Mesendoderm (in vitro differentiated cells): ENCODE measurements at places on chromosomes 6 and 20.

GRCh38 chr6:169556758-169557548, 144.9 kb downstream of the WDR27 start:
- DNase-seq = no peak

DNA sequence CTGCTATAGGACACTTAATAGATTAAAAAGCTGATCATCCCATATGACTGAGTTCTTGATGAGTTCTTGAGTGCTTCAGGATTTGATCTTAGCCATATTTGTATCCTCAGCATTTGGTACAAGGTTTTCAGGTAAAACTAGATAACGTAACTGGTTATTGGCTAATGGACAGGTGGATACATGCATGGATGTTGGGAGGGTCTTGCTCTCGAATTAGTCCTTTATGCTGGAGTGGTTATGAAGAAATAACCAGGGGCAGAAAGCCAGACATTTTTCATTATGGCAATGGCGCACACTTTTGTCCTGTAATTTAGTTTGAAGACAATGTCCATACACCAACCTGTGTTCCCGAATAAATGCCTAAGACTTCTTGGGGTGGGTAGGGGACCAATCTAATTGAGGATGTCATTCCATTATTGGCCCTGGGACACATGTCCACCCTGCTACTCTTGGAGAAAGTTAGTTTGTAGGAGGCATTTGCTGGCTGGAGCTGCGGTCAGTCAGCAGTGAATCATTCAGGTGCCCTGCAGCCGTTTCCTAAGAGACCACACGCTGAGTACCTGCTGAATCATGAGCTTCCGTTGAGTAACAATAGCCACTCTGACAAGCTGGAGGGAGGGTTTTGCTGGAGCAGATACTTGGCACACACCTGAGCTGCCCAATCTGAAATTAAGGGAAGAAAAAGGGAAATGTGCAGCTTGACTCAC, 194.4 kb downstream of the FOXA2 start:
- DNase-seq = peak; percentile 85

GRCh38 chr6:66553441-66553840, 846.4 kb upstream of the EYS start:
- DNase-seq = no peak

DNA sequence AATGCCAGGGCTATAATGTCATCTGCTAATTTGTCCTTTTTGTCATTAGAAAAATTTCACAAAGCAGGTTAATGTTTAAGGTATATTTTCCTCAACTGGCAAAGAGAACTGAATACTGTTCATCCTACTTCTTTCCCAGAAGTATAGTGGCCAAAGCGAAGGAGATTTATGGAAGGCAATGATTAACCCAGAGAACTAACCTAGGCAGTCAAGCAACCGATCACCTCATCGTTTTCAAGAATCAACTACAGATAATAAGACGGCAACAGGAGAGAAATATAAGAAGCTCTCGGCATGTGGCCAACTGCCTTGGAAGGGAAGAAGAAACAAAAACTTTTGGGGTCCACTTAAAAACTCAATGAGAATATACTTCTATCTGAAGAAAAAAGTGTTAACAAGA, 38.2 kb downstream of the REV3L start:
- no peak for DNase-seq

DNA sequence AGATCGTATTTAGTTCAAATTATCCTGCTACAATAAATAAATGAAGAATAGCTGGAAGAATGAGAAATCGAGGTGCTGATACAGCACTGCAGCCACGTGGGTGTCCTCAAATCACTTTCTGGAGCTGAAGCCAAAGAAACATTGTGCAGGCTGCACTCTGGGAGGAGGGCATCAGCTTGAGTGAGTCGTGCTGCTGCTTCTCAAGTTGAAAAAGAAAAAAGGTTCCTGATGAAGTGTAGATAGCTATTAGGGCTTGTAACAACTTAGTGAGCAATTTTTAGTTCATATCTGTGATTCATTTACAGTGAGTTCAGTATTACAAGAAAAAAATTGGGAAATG, 40.5 kb downstream of the DSE start:
- DNase-seq = no peak

- no peak for DNase-seq
Measured at GRCh38 chr6:17218023-17218748, 63.0 kb upstream of the RBM24 start.

DNA sequence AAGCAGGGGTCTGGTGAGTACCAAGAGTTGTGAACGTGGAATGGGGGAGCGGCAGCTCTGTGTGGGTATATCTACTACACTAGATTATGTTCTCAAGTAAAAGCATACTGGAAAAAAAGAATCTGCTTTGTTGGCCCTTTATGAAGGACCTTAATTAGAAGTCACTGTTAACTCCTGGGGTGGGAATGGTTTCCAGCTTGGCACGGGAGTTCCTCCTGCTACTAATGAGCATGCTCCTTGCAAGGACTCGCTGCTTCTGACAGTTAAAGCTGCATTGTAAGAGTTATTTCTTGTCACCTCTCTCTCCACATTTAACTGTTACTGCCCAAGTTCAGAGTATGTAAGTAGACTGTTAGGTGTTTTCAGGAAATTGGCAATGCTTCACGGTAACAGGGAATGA, 292.7 kb downstream of the ZFAND3 start:
- DNase-seq = no peak

DNA sequence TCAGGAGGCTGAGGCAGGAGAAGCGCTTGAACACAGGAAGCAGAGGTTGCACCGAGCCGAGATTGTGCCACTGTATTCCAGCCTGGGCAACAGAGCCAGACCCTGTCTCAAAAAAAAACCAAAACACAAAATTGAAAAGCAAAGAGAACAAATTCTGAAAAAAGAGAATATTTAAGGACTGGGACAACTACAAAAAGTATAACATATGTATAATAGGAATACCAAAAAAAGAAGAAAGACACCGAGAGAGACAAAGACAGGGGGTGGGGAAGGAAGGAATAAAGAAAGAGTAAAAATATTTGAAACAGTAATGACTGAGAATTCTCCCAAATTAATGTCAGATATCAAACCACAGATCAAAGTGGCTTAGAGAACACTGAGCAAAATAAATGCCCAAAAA, 5.5 kb upstream of the ZNF391 start:
- DNase-seq = no peak

DNA sequence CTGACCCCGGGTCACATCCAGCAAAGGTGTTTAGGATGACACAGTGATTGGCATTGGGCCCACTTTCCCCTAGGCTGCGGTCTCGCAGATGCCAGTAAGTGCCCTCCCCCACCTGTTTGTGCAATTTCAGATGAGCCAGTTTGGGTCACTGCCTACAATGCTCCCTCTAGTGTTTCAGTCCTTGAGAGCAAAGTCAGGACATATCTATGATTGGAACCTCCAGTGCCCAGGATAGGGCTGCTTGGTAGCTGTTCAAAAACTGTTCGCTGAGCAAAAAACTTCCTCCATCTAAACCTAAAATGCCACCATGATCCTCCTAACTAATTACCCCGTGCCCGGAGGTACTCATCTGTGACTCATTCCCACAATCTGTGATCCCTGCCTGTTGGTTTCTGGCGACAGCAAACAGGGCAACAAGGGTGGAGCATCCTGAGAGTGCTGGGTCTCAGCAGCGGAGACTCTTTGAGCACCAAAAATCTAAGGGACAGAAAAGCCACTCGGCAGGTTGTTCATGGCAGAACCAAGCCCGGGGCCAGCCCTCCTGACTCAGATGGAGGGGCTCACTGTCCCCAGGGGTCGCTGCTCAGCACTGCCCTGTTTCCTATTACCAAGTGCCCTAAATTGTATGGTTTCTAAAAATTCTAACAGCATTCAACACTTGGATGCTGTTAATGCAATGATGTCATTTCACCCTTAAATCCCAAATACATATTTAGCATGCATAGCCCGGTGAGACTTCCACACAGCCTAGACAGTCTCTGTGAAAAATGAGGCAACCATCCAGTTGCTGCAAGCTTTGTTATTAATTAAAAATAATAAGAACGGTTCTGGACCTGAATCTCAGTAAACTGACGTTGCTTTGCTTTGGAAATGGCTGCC, 5.0 kb downstream of the VSX1 start:
- no peak for DNase-seq

GRCh38 chr6:161901740-161902426, 628.0 kb upstream of the AGPAT4 start:
- peak; percentile 49 for DNase-seq

DNA sequence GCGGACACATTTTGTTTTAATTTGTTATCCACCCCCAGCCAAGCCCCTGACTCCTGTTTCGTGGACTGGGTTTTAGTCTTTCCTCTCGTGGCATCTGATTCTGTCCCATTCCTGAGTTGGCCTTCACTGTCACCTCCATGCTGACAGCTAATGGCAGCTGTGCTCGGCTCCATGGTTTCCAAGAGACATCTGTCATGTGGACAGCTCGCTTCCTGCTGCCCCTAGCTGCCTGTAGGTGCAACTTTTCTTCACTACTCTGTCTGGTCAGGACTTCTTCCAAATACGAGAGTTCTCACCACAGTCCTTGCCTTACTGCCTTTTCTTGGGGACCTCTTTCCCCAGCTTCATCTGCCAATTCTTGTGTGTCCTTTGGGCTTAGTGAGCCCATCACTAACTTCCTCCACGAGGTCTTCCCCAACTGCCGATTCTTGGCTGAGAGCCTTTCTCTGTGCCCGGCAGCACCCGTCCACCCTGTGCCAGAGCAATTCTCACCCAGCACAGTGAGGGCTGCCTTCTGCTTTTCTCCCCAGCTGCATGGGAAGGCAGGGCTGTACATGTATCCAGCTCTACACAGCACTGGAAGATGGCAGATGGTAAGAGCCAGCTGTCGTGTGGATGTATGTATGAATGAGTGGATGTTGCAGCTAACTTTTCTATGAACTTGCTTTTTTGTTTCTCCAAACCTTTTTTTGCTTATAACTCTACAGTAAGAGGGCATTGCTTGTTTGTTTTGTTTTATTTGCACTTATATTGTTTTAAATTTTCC, 140.4 kb downstream of the F13A1 start:
- DNase-seq = peak; percentile 21

GRCh38 chr20:46355778-46356177, 47.5 kb upstream of the CDH22 start:
- DNase-seq = peak; percentile 10

DNA sequence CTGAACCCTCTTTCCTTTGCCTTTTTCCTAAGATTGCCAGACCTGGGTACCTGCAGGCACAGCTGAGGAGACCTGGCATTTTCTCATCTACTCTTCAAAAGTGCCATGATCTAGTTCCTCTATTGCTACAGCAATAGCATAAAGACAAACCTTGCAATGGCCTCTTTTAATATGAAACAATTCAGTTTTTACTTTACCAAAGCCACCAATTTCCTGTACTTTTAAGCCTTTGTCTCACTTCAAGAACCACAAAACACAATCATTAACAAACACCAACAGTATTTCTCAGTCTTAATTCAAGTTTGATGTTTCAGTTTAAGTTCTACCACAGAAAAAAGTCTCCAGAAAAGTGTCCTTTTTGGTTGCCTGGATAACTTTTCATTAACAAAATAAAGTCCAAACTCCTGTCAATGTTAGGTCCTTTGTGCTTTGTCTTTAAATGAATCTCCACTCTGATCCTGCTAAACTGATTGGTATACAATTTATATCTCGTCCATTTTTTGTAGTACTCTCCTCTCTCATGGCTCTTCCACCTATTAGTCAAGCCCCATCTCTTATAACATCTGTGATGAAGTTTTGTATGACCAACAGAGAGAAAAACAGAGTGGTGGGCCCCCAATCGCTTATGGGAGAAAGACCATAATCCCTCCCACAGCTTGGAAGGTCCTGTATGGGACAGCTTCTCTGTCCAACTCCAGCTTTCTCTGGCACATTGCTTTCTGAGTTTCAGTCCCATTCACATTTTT, 50.5 kb upstream of the THEMIS start:
- no peak for DNase-seq

GRCh38 chr6:40509086-40509485, 78.1 kb downstream of the LRFN2 start:
- no peak for DNase-seq

DNA sequence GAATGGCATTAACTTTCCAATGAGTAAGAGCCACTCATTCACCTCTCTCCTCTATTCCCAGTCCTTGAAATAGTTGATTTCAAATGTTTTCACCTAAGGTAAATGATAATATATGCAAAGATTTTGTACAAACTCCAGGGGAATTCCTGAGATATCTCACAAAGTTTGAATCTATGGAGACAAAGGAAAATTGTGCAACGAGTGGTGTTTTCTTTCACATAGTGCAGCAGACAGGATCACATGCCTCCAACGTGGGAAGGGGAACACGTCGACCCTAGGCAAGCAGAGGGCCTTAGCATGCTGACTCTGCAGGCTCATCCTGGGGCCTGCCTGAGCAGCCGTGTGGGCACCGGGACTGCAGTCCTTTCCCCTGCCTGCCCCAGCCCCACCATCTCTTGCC, 195.6 kb upstream of the THBS2 start:
- DNase-seq = no peak

- no peak for DNase-seq
Measured at GRCh38 chr20:17641520-17641964, 40.5 kb downstream of the RRBP1 start.

DNA sequence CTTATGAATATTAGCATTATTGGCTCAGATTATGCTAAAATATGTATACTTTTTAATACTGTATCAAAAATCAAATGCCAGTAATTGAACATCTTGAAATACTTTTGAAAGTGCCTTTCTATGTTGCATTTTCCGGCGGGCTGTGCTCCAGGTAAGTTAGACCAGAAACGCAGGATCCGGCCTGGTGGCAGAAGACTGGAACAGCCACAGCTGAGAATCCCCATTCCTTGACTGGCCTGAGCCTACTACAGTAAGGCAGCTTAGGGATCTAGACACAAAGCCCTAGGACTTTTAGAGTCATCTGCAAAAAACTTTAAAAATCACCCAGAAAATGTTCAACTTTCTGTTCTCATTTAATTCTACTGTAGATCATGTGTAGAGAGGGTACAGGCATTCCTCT, 138.8 kb upstream of the C6orf118 start:
- peak; percentile 47 for DNase-seq

GRCh38 chr20:59324521-59325141, 24.2 kb downstream of the EDN3 start:
- DNase-seq = no peak

DNA sequence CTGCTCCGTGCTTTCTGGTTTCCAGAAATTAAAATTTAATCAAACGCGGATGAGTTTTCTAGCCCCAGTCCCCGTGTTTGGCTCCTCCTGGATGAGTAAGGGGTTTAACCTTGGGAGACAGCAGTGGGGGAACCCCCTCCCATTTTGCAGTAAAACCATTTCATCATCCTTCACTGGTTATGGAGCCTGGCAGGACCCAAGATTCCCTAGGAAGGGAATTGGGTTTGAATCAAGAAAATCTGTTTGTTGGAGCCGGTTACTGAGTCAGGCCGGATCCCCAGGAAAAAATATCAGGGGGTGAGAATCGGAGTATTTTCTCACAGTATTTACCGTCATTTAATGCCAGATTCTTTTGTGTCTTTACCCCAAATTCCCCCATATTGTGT, 754 bp downstream of the YWHAB start:
- DNase-seq = peak; percentile 36

- DNase-seq = peak; percentile 25
Measured at GRCh38 chr6:32432050-32432450, 7.6 kb upstream of the HLA-DRA start.

- no peak for DNase-seq
Measured at GRCh38 chr20:19313342-19314069, 101.1 kb downstream of the SLC24A3 start.

DNA sequence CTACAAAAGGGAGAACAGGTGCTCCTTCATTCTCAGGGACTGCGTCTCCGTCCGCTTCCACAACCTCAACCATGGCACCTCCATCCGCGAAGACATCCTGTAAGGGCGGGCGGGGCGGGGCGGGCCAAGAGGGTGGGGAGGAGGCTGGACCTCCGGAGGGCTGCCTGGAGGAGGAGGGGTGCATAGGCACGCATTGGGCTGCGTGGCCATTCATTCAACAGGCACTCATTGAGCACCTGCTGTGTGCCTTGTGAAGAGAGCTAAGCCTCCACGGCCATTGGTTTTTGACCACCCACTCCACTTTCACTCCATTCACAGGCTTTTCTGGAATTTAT, 435 bp downstream of the ZSWIM3 start:
- peak; percentile 66 for DNase-seq
